ENCODE measurements at places on chromosomes 2 and 18. TPM values are rescaled to one million over a fixed set of nuclear protein-coding genes. Genes with fewer than 3 reads are reported as not detected.

GRCh38 chr2:96756788-96757476 is 3.8 kb upstream of the CNNM4 start:
- no peak for DNase-seq

GRCh38 chr2:181680937-181681811 is 857 bp upstream of the NEUROD1 start:
- DNase-seq: no peak

GRCh38 chr2:161974461-161974860 is 99.6 kb downstream of the DPP4 start:
- no peak for DNase-seq

DNA sequence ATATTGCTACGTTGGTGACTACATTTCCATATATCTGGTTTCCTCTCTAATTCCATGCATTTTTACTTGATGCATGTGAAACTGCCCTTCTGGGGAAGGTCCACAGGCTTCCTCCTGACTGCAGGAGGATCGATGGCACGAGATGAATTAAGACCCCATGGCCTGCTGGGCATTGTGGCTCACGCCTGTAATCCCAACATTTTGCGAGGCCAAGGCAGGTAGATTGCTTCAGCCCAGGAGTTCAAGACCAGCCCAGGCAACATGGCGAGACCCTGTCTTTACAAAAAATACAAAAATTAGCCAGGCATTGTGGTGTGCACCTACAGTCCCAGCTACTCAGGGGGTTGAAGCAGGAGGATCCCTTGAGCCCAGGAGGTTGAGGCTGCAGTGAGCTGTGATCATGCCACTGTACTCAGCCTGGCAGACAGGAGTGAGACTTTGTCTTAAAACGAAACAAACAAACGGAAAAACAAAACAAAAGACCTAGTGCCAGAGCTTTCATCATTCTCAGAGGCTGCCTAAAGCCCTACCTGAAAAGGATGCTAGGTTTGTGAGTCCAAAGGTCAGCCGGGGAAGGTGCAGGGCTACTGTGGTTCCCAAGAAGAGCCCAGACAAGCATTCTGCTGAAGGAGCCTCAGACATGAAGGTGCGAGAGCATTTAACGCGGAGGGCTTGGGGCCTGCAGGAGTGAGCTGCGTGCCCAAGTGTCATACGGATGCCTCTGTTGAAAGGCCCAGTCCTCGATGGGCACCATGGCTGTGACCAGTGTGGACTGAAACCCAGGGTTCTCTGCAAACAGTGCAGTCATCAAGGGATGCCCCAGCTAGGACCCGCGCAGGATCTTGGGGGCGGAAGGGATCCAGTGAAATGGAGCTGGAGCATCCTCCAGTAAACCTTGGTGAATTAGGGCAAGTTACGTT is 21.6 kb downstream of the GPR55 start:
- DNase-seq: no peak

GRCh38 chr18:42192251-42193248 is 237.5 kb downstream of the PIK3C3 start:
- no peak for DNase-seq

DNA sequence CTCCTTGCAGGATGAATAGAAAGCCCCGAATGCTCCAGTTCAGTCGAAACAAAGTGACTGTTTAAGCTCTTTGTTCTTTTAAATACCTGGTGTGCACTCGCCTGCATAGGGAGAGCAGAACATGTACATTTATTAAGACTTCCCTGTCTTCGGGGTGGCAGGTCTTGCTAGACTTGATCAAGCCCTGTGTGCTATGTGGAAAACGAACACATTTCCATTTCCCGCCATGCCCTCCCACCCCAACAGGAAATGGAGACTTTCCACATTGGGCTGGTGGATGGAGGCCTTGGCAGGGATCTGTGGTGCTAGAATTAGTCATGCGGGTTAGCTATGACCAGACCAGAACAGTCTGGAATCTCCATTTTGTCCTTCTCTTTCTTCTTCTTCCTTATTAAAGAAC is 321.0 kb upstream of the THSD7B start:
- DNase-seq: no peak

DNA sequence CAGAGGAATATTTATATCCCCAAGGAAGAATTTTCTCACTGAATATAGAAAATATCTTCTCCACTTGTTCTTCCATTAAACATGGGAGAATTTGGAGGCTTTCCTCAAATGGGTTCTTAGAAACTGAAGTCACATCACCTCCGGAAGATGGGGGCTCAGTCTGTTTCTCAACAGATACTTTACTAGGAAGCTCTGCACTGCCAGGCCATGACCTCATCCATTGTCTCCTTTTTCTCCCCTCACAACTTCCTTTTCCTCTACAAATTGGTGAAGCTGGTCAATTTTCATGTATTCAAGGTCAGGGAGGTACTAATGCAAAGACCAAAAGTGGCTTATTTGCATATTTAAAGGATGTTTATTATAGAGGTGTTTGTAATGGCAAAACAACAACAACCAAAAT is 173.1 kb downstream of the RNF152 start:
- no peak for DNase-seq

DNA sequence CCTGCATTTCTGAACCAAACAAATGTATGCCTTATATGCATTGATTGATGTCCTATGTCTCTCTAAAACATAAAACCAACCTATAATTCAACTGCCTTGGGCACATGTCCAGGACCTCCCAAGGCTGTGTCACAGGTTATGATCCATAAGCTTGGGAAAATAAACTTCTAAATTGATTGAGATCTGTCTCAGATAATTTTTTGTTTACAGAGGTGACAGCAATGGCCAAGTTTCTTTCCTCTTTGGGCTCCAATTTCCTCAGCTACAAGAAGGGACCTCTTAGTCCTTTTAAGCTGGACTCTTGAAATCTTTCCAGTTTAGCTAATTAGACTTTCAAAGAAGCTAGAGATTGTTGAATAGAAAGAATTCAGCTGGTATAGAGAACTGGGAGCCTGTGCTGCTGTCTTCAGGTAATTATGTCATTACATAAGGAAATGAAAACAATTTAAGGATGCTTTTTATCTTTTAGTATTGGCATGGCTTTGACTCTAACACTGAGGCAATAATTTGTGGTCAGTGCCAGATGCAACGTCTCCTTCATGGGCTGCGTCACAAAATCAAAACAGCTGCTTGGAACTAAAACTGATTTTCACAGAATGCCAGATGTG is 412.1 kb upstream of the TRIB2 start:
- no peak for DNase-seq

DNA sequence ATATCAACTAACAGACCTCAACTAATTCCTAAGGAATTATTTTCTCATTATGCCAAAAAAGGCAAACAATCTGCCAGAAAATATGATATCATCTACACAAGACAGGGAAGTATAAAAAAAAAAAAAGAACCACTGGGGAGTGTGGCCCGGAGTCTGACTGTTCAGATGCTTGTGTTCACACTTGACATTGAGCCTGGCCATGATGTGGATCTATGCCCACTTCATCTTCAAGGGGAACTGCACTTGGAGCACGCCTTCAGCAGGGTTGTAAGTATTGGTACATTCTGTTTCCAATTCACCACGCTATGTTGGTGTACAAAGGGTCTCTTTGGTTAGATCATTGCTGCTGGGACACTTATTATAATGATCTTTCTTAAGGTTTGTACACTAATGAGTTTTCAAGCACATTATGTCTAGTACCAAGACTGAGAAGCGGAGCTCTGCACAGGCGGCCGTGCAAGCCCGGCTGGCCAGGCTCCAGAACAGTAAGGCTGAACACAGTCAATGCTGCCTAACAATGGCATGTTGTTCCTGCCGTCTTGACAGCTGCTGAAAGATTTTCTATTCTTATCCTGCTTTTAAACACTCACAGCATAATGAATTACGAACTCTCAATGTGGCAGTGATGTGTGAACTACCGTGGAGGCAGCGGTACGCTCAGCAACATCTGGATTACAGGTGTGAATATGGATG is 788.4 kb upstream of the SOX11 start:
- no peak for DNase-seq

- no peak for DNase-seq
Measured at GRCh38 chr2:119177171-119177837, 18.8 kb upstream of the C1QL2 start.

DNA sequence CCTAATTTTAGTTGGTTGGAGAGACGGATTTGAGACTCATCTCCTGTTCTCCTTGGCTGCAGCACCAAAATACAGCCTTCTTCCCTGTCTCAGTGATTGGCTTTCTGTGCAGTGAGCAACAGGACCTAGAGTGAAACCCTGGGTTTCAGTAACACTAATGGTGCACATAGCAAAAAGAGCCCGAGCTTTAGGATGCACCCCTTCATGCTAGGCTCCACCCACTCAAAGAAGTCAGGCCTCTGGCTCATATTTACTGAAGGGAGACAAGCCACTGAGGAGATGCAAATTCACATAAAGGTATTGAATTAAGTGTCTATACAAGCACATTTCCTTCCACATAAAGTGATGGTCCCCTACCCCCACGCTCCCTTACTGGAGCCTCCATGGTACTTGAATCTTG is 131.9 kb upstream of the CHAC2 start:
- DNase-seq: no peak

GRCh38 chr2:16476866-16477265 is 188.8 kb downstream of the CYRIA start:
- no peak for DNase-seq

DNA sequence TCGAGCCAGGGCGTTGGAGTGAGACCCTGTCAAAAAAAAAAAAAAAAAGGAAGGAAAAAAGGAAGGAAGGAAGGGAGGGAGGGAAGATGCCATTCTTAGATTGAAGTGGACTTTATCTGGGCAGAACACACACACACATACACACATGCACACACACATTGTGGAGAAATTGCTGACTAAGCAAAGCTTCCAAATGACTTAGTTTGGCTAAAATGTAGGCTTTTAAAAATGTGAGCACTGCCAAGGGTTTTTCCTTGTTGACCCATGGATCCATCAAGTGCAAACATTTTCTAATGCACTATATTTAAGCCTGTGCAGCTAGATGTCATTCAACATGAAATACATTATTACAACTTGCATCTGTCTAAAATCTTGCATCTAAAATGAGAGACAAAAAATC is 564 bp upstream of the TTR start:
- DNase-seq: no peak

DNA sequence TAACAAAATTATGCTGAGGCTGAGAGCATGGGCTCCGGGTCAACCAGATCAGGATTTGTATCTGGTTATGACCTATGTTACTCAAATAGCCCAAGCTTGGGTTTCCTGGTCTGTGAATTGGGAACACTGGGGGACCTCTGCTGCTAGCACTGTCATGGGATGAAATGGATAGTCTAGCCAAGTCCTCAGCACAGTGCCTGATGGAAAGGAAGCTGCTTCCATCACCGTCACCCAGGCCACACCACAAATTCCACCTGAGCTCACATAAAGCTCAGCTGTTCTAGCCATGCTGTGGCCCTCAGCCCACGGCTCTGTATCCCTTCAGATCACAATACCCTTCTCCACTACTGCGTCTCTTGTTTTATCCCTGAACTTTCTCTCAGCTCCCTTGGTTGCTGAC is 179.6 kb upstream of the SP5 start:
- no peak for DNase-seq

- DNase-seq: no peak
Measured at GRCh38 chr2:51032751-51033330, 909 bp upstream of the NRXN1 start.

GRCh38 chr2:111967018-111967417 is 68.6 kb downstream of the MERTK start:
- DNase-seq: no peak

DNA sequence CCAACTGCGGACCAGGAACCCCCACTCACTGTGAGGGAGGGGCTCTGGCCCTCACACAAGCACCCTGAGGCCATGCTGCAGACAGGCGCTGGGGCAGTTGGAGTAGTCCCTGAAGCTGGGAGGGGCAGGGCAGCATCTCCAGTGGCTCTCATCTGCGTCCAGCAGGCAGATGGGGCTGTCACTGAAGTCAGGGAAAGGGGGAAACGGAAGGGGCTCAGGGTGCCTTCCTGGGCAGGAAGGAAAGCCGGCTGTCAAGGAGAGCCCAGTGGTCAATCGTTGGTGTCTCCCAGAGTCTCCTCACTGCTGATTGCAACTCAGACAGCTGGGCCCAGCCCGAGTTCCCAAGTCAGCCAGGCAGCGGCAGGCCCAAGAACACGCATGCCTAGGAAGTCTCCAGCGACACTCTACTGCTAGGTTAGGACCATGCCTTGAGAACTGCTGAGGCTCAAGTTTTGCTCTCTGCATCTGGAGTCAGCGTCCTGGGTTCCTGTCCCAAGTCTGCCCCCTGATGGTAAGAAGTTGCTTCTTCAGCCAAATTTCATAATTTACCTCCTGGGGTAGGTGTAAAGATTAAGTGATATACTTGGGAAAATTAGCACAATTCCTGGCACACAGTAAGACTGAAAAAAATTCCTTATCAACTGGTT is 27.4 kb upstream of the NMUR1 start:
- DNase-seq: peak; percentile 67

DNA sequence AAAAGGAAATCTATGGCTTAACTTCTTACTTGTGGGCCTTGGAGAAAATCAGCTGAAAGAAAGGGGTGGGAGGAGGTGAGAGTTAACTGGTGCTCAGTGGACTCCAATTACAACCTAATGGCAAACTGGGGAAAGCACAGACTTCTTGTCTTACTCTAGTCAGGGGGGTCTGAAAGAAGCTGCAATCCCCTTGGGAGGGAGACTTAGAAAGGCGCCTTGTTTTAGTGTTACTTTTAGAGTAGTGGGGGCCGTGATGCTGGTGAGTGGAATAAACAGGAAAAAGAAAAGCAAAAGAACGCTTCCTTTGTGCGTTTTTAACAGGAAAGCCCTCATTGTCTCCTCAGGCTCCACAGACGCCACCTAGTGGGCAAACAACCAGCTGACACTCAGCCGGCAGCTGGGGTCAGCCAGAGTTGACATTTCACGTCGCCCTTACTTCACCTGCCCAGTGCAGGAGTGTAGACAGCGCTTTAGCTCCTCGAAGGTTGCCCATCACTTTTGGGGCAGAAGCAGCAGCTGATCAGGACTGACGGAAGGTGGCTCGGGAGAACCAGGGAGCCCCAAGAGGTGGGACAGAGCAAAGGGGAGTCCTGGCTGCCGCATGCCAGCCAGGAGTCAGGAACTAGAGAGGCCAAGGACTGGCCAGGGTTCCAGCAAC is 55.9 kb upstream of the GORASP2 start:
- DNase-seq: peak; percentile 74

- peak; percentile 1 for DNase-seq
Measured at GRCh38 chr2:154375579-154375931, 322.9 kb upstream of the KCNJ3 start.

DNA sequence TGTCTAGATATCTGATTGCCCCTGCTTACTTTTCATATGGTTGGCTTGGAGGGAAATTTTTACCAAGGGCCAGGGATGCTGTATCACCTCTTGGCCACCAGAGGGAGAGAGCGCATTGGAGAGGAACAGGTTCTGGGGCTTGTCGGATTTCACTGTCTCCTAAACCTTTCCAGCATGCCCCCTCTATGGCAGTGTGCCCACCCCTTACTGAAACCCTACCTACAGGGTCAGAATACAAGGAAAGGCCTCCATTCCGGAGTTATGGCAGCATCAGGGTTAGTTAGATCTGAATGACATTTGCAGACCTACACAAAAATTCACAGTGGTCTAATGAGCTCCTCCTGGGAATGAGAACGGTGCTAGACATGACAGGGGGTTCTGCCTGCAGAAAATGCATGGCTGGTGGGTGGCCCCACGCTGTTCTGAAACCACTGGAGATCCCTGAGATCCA is 5.8 kb downstream of the SLC14A2 start:
- peak; percentile 49 for DNase-seq

- DNase-seq: no peak
Measured at GRCh38 chr2:240823449-240824336, 3.7 kb upstream of the KIF1A start.

LCT gene
- not detected for total RNA-seq

CHST9 gene
- total RNA-seq: not detected

UBE2F gene
- total RNA-seq: 100 TPM

SAG gene
- not detected for total RNA-seq

CASP10 gene
- 1.6 TPM for total RNA-seq

NOL4 gene
- not detected for total RNA-seq

TRIM54 gene
- not detected for total RNA-seq

LYPD6 gene
- 15.0 TPM for total RNA-seq

HMSD gene
- 0.53 TPM for total RNA-seq

Data from SJSA1 (cell line).